ENCODE measurements at places on chromosomes 16 and 17.

- no peak for DNase-seq
Measured at GRCh38 chr17:34755981-34756636, 176.7 kb downstream of the TMEM132E start.

DNA sequence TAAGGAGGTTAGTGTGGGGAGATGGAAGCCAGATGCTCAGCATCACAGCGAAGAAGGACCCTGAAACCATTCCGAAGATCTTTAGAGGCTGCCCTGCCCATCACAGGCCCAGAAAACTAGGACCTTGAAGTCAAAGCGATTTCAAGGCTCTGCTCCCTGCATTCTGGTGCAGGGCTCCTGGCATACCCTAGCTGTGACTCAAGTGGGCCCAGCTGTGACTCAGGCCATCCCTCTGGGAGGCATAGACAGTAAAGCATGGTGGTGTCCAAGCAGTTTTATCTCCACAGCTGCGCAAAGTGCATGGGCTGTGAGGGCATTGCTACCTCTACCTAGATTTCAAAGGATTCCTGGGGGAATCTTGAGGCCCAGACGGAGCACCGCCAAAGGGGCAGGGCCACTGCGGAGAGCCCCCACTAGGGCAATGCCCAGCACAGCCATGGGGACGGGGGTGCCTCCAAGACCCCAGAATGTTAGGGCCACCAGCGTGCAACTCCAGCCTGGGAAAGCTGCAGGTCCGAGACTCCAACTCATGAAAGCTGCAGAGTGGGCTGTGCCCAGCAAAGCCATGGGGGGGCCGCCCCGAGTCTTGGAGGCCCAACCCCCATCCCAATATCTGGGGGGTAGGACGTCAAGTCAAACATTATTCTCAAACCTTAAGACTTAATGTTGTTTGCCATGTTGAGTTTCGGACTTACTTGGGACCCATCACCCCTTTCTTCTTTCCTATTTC lies 11.7 kb upstream of the ZNF594 start:
- no peak for DNase-seq

DNA sequence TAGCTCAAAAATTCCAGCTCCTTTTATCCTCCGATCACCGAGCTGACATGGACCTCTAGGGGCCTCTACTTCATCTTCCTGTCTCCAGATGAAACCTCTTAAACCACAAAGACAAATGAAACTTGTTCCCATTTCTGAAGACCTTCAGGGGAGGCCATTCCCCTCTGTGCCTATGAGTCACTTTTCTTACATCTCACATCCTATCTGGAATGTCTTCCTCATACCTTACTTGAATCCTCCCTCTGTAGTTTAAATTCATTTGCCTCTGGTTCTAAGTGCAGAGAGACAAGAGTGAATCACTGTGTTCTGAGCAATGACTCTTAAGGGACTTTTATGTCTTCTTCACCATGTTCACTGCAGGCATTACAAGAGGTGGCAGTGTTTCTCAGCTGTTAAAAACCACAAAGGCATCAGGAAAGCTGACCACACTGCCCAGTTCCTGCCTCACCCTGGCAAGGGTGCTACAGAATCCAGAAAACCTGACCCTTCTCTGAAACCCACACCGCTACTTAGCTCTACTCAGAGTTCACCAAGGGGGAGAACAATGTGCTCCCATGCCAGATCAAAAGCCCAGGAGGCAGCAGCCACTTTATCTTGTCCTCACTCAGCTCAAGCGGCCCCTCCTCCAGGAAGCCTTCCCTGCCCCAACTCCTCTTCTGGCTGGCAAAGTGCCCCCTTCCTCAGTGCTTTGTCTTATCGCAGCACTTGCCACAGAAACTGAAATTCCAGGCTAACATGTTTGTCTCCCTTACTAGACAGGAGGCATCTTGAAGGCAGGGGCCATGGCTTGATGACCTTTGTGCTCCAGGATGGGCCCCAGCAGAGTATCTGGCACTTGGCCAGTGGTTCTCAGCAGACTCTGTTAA lies 6.4 kb downstream of the CUEDC1 start:
- no peak for DNase-seq

DNA sequence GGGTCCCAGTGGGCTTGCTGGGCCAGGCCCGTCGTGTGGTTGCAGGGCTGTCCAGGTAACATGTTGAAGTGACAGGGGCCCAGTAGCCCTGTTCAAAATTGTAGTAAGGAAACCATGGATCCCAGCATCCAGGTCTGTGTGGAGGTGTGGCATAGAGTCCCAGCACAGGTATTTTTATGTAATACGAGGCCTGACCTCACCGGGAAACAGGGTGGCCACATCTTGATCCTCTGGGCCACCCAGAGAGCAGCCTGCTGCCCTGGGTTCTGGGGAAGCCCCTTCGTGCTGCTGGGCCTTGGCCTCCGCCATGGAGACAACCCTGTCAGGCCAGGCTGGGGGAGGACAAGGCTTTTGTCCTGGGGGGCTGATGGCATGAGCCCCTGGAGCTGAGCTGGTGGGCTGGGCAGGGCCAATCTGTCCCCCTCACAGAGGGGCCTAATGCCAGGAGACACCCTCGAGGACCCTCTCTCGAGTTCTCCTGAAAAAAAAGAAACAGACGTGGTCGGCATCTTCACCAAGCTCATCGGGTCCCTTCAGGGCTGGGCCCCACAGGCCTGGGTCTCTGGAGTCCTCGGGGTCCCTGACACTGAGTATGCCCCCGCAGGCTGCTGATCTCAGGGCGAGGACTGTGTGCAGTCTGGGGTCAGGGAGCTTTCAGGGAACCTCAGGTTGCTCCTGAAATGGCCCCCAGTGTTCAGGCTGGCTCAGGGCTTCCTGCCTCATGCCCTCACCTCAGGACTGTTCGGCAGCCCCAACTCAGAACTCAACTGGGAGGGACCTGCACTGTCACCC lies 47.8 kb downstream of the TNFRSF13B start:
- no peak for DNase-seq

GRCh38 chr17:17236295-17237025 lies 508 bp downstream of the FLCN start:
- DNase-seq, result no peak

DNA sequence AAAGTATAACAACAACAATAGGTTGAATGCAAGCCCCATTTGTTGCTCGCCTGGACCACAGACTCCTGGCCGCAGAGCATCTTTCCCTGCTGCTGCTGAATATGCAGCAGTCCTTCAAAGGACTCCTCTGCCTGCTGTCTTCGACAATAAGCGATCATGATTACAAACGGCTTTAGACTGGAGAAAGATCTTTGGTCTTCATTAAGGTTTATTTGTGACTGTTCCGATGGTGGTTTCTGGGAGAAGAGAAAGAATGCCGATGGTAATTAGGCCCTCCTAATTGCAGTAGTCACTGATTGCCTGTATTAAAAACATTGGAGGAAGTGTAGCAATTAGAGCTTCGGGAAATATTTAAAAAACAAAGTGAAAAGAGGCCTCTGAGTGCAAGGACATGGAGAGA lies 138.2 kb downstream of the CACNG3 start:
- no peak for DNase-seq

GRCh38 chr17:422196-422930 lies 69.8 kb upstream of the RPH3AL start:
- no peak for DNase-seq

- DNase-seq, result no peak
Measured at GRCh38 chr17:58595194-58595792, 80.9 kb upstream of the MTMR4 start.

DNA sequence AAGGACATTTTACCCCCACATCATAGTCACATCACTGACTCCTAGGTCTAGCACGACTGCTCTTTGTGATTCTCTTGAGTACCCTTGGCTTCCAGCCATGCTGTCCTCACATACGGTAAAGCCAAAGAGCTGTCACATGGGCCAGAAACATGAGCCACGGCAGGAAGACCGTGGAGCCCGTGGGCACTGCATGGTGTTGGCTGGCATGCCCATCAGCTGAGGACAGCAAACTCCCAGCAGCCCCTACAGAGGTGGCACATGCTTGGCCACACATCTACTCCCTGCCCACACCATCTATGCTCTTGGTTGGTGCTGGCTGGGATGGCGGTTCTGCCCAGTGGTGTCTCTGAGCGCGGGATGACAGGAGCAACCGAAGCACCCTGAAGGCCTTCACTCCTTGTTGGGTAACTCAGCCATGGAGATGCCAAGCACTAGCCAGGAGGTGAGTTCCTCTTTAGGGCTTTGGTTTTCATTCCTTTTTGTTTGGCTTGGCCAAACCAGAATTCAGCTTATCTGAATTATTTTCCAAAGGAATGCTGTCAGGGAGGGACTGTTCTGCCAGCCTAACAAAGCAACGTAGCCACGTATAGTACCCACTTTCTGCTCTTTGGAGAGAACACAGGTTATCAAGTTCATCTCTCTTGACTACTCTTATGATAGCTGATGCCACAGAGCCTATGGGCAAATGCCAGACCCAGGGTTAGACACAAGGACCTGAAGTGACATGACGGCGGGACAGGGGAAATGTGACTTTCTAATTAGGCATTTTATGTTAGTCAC lies 10.0 kb downstream of the TNFAIP1 start:
- DNase-seq, result no peak

GRCh38 chr16:62921904-62922303 lies 885.7 kb upstream of the CDH8 start:
- DNase-seq, result no peak

DNA sequence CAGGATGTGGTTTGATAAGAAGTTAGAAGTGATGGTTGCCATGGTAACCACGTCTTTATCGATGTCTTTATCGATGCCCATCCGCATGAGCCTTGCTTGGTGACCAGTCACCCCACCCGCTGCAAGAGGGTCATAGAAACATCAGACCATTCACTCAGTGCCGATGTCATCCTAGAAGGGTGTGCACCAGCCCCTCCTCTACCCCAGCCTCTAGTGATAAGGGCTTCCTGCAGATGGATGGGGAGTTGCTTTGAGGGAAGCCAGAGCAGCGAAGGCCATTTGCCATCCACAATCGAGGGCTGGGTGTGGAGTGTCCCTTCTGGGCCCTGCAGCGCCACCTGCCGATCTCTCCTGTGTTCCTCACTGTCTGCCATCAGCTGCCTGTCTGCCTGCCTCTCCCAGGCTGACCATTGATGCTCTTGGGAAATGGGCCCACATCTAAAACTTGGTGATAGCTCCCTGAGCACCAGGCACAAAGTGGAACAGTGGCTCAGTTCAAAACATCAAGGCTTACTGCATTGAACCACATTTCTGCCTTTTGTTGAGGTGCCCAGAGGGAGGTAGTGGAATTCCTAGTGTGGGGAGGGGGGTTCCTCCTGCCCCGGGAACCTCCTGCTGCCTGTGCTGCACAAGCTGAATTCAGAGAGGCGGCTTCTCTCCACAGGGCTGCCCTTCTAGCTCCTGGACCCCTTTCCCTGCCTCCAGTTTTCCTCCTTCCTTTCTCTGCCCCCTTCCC lies 8.9 kb downstream of the CALB2 start:
- DNase-seq, result peak; percentile 60

- peak; percentile 26 for DNase-seq
Measured at GRCh38 chr17:13030459-13031300, 12.9 kb upstream of the ELAC2 start.

DNA sequence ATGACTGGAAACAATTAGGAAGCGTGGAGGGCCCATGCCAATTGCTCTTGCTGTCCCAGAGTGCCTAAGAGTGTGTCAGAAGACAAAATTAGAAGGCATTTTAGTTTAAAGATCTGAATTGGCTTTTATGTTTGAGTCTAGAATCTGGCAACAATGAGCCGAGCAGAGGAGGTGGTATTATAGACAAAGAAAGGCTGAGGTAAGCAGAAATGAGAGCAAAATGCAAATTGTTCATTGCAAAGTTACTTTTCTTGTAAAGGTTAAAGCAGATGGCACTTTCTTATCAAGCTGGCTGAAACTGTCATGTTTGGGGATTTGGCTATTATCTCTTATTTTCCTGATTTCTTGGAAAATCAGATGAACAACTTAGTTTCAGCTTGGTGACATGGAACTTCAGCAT lies 3.3 kb downstream of the MYL4 start:
- no peak for DNase-seq

DNA sequence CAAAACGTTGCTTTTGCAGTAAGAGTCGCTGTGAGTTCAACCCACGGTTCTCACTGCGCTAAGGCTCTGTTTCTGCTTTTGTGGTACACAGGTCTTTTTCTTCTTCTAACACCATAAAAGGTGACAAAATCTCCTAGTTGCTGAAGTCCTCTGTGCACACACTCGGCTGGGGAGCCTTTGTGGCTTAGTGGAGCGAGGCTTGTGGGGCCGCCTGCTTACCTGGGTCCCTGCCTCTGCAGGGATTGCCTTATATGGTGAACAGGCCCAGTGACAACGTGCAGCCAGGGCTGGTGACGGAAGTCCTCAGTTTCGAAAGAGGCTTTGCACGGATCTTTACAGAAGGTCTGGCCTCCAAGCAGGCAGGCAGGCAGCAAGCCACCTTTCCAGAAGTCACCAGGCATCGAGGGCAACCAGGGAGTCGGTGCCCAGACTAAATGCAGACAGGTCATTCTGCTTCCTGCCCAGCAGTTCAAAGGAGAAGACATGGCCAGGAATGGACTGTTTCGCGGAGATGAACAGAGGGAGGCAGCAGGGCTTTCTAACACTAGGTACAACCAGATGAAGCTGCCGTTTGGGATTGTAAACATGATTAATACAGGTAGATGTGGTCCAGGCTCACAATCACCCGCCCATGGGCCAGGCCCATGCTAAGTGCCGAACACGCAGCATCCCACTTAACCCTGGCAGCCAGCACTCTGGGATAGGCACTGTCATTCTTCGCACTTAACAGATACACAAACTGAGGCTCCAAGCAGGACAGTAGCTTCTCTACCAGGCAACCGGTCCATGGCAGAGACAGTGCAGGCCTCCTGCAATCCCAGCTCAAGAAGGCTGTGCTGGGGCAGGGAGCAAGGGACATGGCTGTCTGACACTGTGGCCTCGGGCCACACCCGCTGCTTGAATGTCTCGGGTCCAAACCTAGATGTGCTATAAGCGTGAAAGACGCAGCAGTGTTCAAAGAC lies 10.7 kb upstream of the MEAK7 start:
- peak; percentile 95 for DNase-seq

- DNase-seq, result peak; percentile 78
Measured at GRCh38 chr17:67624886-67625656, 92.7 kb upstream of the NOL11 start.

DNA sequence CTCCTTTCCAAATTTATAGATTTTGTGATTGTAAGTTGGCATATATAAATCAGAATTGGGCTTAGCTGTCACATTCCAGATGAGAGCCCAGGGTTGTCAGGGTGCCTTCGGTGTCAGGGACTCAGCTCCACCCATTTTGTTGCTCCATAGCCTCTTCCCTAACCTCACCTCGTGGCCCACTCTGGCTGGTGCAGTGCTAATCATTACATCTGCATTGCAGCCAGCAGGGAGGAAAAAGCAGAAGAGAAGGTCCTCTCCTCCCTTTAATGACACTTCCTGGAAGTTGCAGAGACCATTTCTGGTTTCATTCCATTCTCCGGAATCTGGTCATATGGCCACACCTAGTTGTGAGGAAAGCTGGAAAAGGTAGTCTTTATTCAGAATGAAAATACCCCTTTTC lies 113.3 kb downstream of the CCT6B start:
- no peak for DNase-seq

Data from NCI-H510A treated with DMSO at 0.1 percent for 48 hours (cell line).